Activated naive CD8-positive, alpha-beta T cell treated with anti-CD3 and anti-CD28 coated beads, Interleukin-2, amount 10 ng/mL, durations not matched to agents 7 days and 5 days (primary cell): ENCODE measurements at places on chromosomes 5 and 9. TPM values are rescaled to one million over a fixed set of nuclear protein-coding genes. Genes with fewer than 3 reads are reported as not detected.

The RNF208 gene
- total RNA-seq, result 5.0 TPM

The PCDHA9 gene
- not detected for total RNA-seq

The CDX1 gene
- not detected for total RNA-seq

The CD74 gene
- 341 TPM for total RNA-seq

The TLR4 gene
- total RNA-seq, result 1.4 TPM
